ENCODE measurements at places on chromosomes 13 and 19. TPM values are rescaled to one million over a fixed set of nuclear protein-coding genes. Genes with fewer than 3 reads are reported as not detected.

DNA sequence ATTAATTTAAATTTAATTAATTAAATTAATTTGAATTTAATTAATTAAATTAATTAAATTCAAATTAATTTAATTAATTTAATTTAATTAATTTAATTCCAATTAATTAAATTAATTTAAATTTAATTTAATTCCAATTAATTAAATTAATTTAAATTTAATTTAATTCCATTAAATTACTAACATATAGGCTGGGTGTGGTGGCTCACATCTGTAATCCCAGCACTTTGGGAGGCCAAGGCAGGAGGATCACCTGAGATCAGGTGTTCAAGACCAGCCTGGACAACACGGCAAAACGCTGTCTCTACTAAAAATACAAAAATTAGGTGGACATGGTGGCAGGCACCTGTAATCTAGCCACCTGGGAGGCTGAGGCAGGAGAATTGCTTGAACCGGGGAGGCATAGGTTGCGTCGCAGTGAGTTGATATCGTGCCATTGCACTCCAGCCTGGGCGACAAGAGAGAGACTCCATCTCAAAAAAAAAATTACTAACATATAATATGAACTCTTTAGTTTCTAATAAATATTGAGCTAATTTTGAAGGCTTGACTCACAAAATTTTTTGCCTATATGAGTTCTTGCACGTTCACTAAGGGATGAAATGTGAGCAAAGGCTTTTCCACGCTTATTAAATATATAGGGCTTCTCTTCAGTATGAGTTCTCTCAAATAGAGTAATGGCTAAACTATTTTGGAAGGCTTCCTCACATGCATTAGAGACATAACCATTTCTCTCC lies 9.0 kb upstream of the USP29 start:
- no peak for DNase-seq

DNA sequence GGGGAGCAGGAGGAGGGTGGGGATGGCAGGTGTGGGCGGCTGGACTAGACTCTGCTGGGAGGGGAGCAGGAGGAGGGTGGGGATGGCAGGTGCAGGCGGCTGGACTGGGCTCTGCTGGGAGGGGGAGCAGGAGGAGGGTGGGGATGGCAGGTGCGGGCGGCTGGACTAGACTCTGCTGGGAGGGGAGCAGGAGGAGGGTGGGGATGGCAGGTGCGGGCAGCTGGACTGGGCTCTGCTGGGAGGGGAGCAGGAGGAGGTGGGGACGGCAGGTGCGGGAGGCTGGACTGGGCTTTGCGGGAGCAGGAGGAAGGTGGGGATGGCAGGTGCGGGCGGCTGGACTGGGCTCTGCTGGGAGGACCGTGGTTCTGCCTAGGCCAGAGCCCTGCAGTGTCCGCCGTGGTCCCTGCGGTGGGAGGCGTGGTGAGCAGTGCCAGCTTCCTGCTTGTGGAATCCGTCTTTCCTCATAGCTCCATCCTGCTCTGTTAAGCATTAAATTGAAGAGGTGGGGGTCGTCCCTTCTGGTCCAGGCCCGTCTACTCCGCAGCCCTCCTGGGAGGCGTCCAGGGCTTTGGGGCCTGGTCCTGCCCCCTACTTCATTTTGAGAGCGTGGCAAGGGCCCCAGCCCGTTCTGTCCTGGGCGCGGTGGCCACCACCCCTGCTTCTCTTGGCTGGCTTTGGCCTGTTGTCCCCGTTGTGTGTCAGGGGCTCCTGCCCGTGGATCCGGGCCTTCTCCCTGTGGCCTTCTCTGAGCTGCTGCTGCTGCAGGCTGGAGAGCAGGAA lies 4.7 kb downstream of the SPPL2B start:
- no peak for DNase-seq

DNA sequence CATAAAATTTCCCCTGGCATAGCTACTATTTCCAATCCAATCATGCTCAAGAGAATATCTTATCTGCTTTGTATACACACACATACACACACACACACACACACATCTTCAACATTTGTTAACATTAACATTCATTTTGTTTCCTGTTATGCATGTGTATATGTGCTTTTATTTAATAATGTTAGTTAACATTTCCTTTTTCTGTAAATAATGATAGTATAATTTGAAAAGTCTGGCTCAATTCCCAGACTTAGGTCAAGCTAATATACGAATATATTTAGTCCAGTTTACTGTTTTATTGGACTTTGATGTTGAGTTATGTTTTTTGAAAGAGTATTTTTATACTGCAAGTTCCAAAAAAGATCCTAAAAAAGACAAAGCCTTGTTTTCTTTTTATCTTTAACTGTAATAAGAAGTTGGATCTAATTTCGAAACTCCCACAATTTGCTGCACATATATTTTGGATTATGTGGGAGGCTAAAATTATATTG lies 1072.4 kb downstream of the EFNB2 start:
- DNase-seq: no peak

DNA sequence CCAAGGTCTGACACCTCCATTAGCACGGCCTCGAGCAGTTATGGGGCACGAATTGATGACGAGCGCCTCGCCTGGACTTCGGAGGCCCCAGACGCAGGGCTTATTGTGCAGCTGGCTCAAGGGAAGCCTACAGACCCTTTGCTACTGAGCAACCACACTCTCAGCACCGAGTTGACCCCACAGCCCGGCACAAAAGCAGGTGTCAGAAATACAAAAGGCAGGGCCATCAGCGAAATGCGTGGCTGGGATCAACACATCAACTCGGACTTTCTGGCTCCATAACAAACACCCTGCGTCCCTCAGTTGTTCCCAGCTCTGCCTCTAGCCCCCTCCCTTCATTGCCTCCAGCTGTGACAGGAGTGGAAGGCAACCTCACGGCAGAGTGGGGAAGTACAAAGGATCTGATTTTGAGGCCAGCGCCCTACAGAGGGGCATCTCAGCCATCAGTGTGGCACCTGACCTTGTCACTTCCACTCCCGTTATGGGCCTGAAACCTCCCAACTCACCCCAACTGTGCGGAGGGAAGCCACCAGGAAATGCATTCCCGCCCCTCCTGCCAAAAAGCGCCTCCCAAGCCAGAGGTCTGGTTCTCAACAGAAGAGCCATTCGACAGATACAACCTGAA lies 18.0 kb downstream of the PEPD start:
- DNase-seq: no peak

- peak; percentile 92 for DNase-seq
Observed at GRCh38 chr19:46713781-46714443, 3.0 kb downstream of the PRKD2 start.

DNA sequence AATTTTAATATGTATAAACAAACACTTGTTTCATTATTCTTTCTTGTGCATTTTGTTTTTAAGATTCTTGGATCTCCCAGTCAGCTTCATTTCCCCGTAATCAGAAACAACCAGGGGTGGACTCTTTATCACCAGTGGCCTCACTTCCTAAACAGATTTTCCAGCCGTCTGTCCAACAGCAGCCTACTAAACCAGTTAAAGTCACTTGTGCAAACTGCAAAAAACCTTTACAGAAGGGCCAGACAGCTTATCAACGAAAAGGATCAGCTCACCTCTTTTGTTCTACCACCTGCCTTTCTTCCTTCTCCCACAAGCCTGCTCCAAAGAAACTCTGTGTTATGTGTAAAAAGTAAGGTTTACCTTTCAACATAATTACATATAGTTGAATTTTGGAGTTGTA lies 44.3 kb downstream of the ZMYM2 start:
- DNase-seq: no peak

- no peak for DNase-seq
Observed at GRCh38 chr19:20186174-20186573, 19.2 kb downstream of the ZNF486 start.

DNA sequence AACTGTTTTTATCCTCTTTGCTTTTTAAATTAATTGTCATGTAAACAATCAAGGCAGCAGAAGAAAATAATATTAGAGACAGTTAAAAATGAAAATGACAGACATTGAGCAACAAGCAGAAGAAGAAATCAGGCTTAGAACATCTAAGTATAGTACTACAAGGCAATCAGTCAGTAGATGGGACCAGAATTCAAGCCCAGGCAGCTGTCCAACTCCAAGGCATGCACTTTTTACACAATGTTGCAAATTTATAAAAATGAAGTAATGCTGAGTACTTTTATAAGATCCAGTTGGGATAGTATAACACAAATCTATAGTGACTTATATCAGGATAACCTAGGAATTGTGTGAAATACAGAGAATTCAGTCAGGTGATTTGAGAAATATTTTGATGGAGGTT lies 2815.8 kb downstream of the PCDH9 start:
- DNase-seq: no peak

- no peak for DNase-seq
Observed at GRCh38 chr19:22604571-22605274, 29.4 kb upstream of the ZNF492 start.

DNA sequence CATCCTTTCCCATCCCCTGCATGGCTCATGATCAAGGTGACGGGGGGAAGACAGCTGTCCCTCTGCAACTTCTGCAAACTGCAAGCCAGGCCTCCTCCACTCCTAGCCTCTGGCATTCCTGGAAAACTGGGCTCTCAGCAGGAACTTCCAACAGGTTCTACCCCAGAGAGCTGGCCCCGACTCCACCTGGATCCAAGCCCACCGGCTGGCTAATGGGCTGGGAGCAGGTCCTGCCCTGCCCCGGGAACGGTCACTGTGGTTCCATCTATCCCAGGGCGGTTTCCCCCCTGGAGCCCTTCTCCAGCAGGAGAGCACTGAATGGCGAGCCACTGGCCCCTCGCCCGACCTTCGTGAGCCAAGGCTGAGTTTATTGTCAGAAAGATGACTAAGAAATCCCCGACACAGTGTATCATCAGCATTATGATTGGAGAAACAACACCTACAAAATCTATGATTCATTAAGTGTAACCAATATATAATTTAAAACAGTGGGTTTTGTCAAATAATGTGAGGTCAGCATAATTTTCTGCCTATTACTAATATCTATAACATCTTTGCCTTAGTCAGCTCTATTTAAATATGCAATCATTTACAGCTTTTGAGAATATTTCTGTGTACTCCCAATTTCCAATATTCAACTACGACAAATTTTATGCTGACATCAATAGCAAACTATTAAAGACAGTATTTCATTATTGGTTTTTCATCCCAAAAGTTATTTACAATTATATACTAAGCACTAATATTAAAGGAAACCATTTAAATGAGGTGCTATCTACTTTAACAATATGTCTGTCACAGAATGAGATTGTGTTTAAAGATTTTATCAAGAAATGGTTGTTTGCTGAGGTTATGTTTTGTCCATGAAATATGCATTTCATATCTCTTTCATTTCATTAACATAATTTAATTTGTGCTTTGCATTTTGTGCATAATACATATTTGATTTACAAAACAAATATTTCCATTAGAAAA lies 133.0 kb downstream of the URI1 start:
- DNase-seq: no peak

- DNase-seq: no peak
Observed at GRCh38 chr19:50413096-50413495, 5.6 kb upstream of the SPIB start.

GRCh38 chr19:10737722-10738121 lies 19.8 kb downstream of the DNM2 start:
- DNase-seq: no peak

DNA sequence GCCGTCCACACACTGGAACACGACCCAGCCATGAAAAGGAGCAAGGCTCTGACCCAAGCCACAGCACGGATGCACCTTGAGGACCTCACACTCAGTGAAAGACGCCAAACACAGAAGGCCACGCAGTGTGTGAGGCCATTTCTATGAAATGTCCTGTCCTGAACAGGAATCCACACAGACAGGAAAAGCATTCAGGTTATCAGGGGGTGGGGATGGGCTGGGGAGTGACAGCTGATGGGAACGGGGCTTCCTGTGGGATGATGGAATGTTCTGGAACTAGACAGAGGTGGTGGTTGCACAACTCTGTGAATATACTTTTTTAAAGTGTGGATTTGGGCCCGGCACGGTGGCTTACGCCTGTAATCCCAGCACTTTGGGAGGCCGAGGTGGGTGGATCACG lies 30.6 kb downstream of the GPX4 start:
- DNase-seq: no peak

GRCh38 chr13:45411221-45411620 lies 7.0 kb downstream of the SLC25A30 start:
- no peak for DNase-seq

DNA sequence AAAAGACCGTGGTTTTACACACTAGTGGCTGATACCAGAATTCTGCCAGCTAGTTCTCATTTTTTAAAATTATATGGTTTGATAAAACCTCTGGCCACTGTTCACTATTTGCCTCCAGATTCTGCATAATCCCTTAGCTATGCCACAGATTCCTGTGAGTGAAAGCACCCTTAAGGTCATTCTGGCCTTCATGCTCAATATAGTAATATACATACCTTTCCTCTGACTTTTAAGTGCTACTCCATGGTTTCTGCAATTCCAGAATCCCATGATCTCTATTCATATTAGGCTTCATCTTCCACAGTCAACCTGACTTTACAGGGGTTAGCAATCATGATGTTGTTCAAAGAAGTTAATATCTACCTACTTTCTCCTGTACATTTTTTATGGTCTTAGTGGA lies 274.1 kb upstream of the EDNRB start:
- no peak for DNase-seq

- DNase-seq: no peak
Observed at GRCh38 chr19:45484273-45484945, 12.4 kb downstream of the RTN2 start.

- no peak for DNase-seq
Observed at GRCh38 chr13:74335370-74335769, 201.2 kb upstream of the KLF12 start.

- DNase-seq: no peak
Observed at GRCh38 chr13:101841698-101842097, 389.2 kb downstream of the ITGBL1 start.

- DNase-seq: no peak
Observed at GRCh38 chr19:48338253-48338755, 13.0 kb downstream of the EMP3 start.

GRCh38 chr19:40742477-40742876 lies 7.8 kb downstream of the ACTMAP start:
- no peak for DNase-seq

- peak; percentile 78 for DNase-seq
Observed at GRCh38 chr19:16564842-16565241, 7.4 kb downstream of the SLC35E1 start.

- DNase-seq: peak; percentile 75
Observed at GRCh38 chr19:14091081-14091812, 696 bp upstream of the SAMD1 start.

RASIP1 gene
- total RNA-seq: 1.3 TPM

PHLDB3 gene
- 36.7 TPM for total RNA-seq

ATCAY gene
- not detected for total RNA-seq

ZNF626 gene
- total RNA-seq: 3.6 TPM

PODNL1 gene
- total RNA-seq: 3.2 TPM

IGFL2 gene
- total RNA-seq: not detected

HIPK4 gene
- 0.37 TPM for total RNA-seq

ZNF69 gene
- 3.3 TPM for total RNA-seq

All from PC-9 (cell line).